Fibroblast of villous mesenchyme (primary cell): ENCODE measurements at places on chromosomes 3 and 15. TPM values are rescaled to one million over a fixed set of nuclear protein-coding genes. Genes with fewer than 3 reads are reported as not detected.

The FANCD2 gene
- 15.5 and 23.3 TPM in 2 replicates for total RNA-seq

The ZIC4 gene
- not detected in 2 replicates for total RNA-seq

The SCN10A gene
- total RNA-seq, result not detected in 2 replicates

DNA sequence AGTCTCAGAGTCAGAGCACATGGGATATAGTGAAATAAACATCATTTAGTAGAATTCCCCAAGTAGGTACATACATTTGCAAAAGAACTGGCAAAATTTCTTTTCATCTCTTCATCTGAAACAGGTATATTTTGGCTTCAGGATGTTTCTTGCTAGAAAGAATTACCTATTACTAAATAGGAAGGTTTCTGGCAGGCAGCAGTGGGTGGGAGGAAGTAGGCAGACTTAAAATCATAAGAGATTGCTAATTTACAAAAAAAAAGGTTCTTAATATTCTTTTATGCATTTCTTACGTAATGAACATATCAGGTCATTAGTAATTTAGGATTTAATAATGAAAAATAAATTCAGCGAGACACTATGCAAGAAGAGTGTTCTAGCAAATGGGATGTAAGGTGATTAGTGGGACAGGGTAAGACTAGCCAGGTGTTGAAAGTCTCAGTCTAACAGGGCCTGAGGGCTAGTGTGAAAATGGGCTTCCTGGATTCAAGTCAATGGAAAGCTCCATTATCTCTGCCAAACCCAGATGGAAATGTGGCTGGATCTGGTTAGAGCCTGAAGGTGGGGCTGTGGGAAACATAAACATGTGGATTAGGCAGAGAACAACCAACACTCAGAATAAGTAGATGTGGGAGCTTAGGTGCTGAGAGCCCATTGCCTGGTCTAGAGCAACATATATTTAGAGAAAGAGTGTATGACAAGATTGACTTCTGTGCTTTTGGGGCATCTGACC lies 127.4 kb upstream of the FEZF2 start:
- DNase-seq, result no peak

DNA sequence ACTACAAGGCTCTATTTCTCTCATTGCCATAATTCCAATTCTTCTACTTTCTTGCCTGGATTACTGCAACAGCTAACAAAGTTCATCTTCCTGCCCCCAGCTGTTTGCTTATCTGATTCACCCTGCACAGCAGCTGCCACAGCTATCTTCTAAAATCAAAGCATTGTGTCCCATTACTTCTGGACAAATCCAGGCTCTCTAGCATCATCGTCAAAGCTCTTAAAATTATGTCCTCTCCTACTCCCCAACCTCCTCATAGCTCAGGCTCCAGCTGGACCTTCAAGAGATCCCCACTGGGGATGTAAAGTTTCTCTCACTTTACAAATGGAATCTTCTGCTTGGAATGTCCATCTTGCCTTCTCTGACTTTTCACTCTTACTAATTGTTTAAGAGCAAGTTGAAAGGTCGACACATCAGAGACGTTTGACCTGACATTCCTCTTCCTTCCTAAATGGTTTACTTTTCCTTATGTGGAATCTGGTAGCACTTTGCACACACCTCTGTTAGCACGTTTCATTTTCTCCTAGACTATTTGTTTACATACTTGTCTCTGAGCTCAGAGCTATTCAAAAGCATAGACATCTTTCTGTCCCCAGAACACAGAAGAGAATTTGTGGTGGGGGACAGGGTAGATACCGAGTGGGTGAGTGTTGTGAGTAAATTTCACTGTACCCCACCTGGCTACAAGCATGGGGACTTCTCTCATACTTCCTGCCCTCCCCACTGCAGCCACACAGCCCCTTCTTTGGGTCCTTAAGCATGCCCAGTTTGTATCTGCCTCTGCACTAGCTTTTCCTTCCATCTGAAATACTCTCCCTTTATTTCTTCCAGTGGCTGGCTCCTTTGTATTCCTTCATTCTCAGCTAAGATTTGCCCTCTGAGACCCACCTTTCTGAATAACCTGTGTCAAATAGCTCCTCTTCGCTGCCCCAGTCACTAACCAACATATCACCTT lies 77.9 kb downstream of the SERPINI1 start:
- DNase-seq, result no peak

GRCh38 chr3:74489050-74489792 lies 125.2 kb downstream of the CNTN3 start:
- no peak for DNase-seq

GRCh38 chr3:56629451-56629850 lies 53.6 kb downstream of the TASOR start:
- no peak for DNase-seq

The ROPN1 gene
- under 0.01 TPM in 1 of 2 replicates, not detected in the other for total RNA-seq

DNA sequence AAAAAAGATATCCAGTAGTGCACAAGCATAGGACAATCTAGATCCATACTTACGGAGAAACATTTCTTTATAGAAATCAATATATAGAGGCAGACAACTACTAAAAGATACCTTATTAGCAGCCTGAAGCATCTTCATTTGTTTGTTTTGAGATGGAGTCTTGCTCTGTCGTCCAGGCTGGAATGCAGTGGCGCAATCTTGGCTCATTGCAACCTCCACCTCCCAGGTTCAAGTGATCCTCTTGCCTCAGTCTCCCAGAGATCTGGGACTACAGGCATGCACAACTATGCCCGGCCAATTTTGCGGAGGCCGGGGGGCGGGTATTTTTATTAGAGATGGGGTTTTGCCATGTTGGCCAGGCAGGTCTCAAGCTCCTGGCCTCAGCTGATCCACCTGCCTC lies 18.3 kb upstream of the SLMAP start:
- DNase-seq, result no peak

The ACAD11 gene
- total RNA-seq, result 29.6 and 45.3 TPM in 2 replicates

GRCh38 chr15:44726568-44727484 lies 9.5 kb upstream of the TRIM69 start:
- peak; percentile 97 for DNase-seq

- no peak for DNase-seq
Measured at GRCh38 chr3:50224639-50225038, 11.4 kb upstream of the GNAI2 start.

- DNase-seq, result no peak
Measured at GRCh38 chr15:74421302-74422245, 12.2 kb downstream of the SEMA7A start.

DNA sequence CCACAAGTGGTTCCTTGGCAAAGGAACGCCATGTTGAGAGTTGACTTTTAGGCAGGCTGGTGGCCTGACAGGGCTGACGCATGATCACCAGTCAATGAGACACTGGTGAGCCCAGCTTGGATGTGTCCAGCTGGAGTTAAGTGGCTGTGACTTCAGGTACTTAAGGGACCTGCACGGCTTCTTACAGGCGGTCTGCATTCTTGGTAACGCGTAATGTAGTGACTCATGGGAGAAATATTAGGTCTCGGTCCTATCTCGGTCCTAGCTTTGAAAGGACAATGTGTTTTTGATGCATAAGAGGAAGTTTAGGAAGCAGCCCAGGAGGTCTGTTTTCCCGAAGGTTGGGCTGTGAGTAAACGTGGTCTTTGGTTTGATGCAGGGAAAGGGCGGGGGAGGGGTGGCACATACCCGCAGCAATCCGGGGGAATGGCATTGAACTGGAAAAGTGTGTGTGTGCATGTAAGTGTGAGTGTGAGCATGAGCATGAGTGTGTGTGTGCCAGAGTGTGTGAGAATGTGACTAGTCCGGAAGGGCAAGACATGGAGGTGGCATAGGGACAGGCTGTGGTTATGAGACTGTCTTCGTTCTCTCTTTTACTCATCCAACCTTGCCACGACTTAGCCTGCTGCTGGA lies 55.3 kb downstream of the FAM43A start:
- DNase-seq, result peak; percentile 20

DNA sequence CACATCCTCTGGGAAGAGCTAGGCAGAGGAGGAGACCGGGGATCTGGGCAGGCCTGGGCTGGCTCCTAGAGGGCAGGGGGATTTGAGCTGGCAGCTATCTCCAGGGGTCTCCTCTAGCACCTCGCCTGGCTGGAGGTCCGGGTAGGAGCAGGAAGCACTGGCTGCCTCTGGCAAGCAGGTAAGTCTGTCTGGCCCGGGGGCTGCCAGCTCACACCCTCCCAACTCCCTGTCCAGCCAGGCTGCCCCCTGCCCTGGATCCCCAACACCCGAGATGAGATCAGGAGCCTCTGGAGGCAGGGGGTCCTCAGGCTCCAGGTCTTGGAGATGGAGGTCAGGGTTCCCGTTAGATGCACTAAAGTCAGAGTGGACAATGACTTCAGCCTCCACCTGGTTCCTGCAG lies 6.2 kb upstream of the IGDCC3 start:
- no peak for DNase-seq

DNA sequence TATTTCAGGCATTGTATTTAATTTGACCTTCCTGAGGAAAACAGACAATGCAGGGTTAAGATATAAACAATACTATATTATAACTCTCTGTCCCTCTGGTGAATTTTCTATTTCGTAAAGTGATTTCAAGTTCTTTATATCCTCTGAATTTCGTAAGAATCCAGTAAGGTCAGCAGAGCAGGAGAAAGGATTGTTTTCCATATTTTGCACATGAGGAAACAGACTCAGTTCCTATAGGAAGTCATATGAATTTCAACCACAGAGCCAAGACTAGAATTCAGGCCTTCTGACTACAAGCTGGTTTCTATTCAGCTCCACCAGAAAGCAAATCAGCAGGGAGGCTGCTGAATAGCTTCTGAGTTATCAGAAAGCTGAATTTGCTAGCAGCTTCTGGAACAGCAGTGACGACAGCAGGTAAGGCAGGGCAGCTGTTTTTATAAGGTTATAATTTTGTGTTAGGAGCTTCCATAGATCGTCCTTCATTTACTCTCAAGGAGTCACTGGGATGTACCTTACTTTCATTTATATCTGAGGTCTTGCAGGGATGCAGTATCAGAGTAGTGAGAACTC lies 11.1 kb upstream of the PLAAT1 start:
- DNase-seq, result no peak

- DNase-seq, result no peak
Measured at GRCh38 chr15:99826157-99826780, 93.0 kb upstream of the LYSMD4 start.

DNA sequence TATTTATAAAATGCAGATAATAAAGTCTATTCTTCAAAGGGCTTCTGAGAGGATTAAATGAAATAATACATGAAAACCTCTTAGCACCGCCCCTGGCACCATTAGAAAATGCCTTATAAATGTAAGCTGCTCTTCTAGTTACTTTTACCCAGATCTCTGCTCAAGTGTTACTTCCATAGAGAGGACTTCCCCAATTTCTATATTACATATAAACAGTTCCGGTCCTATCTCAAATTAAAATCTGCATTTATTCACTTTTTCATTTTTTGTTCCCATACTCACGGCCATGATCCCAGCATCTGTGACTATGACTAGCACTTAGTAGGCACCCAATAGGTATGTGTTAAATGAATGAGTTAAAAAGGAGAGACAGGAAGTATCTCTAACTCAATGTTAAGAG lies 890.9 kb upstream of the CFAP20DC start:
- no peak for DNase-seq

The RPLP1 gene
- total RNA-seq, result 73.8 and 79.6 TPM in 2 replicates

DNA sequence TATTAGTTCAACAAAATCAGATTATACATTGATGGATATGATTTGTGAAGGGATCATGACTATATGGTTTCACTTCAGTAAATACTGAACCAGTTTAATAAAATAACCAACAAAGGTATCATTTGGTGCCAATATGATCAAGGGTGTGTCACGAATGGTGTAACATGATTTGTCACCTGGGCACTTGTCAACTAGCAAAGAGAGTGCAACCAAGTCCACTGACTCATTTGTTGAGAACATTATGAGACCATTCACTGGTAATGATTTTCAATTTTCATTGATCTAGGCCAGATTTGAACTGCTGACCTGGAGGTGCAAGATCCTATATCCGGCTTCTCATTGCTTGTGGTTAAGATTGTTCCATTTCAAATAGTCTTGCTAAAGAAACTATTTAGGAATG lies 1037.9 kb downstream of the ROBO2 start:
- no peak for DNase-seq
